ENCODE measurements at places on chromosomes 13 and 19. TPM values are rescaled to one million over a fixed set of nuclear protein-coding genes. Genes with fewer than 3 reads are reported as not detected.

KIR3DL2 gene
- 0.47 TPM for total RNA-seq

GRCh38 chr19:36207605-36208252 is 6.7 kb downstream of the ZNF565 start:
- DNase-seq = no peak

DNA sequence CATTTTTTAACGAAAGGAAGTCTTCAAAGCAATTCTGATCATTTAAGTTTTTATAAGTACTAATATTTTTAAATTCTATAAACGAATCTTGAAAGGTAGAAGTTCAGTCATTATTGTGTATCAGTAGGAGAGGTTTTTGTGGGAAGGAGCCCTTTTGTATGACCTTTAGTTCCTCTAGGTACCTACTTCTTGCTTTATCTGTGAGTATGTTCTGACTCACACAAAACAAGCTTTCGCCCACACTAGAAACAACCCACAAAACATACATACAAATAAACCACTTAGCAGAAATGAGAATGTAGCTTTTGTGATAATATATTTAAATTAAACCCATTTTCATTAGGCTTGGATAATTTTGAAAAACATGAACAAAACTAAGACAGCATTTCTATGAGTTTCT is 27.8 kb downstream of the ERCC5 start:
- no peak for DNase-seq

DNA sequence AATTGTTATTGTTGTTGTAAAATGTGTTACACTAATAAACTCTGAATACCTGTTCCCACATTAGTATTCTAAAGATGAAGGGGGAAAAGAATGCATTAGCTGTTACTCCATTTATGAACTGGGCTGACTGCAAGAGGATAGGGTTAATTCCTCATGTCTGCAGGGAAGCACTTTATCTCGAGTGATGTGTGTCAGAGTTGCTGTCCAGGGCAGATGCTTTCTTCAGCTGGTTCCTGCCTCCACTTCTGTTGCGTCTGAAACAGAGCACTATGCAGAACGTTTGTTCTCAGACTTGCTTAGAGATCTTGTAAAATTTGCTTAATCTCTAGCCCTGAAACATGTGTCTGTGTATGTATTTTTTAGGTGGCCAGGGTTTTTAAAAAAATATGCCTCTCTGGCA is 318.8 kb downstream of the SPRY2 start:
- no peak for DNase-seq

DNA sequence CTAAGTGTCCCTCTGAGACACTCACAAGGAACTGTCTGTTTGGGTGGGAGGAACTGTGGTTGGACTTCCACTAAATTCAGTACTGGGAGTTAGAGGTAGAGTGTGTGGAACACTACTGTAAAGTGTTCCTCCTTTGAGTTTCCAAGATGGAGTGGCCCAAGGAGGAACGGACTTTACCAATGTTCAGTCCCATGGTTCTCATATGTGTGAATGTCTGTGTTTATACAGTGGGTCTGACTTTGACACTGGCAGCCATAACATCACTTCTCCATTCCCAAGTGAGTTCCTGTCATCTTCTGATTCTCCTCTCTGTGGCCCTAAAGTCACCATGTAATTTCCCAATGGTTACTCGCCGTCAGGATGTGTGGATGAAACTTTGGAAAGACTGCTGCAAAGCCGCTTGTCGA is 136.8 kb upstream of the SERP2 start:
- DNase-seq = no peak

ZNF554 gene
- total RNA-seq = 10.5 TPM

EMP3 gene
- total RNA-seq = 293 TPM

NKPD1 gene
- total RNA-seq = 0.80 TPM

GRCh38 chr13:57632276-57633140 is 964 bp downstream of the PCDH17 start:
- no peak for DNase-seq

VAV1 gene
- 87.6 TPM for total RNA-seq

ELL gene
- total RNA-seq = 34.9 TPM

GRCh38 chr19:12833738-12834565 is 427 bp downstream of the RTBDN start:
- DNase-seq = no peak

ZSCAN18 gene
- total RNA-seq = 63.2 TPM

- no peak for DNase-seq
Measured at GRCh38 chr13:24649688-24650043, 30.5 kb upstream of the ATP12A start.

PTH2 gene
- not detected for total RNA-seq

DNA sequence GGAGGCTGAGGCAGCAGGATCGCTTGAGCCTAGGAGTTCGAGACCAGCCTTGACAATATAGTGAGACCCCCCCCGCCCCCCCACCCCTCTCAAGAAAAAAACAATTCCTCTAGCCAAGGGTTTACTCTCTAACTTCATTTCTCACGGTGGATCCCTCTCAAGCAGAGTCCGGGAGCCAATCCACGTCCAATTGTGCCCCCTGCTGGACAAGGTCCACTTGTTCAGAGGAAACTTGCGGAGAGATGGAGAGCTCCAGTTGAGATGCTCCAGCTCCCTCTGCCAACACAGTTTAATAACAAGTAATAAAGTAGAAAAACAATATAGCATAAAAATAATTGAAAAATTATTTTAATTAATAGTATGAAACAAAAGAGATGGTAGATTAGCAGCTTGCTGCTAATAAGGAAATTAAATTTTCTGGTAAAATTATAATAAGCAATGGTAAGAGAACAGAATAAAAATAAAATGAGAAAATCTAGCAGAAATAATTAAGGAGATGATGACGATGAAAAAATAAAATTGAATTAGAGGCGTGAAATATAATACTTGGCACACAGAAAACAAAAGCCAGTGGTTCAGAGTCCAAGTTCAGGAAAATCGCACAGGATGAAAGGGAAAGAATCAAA is 14.5 kb upstream of the SIGLEC14 start:
- DNase-seq = peak; percentile 30

DNA sequence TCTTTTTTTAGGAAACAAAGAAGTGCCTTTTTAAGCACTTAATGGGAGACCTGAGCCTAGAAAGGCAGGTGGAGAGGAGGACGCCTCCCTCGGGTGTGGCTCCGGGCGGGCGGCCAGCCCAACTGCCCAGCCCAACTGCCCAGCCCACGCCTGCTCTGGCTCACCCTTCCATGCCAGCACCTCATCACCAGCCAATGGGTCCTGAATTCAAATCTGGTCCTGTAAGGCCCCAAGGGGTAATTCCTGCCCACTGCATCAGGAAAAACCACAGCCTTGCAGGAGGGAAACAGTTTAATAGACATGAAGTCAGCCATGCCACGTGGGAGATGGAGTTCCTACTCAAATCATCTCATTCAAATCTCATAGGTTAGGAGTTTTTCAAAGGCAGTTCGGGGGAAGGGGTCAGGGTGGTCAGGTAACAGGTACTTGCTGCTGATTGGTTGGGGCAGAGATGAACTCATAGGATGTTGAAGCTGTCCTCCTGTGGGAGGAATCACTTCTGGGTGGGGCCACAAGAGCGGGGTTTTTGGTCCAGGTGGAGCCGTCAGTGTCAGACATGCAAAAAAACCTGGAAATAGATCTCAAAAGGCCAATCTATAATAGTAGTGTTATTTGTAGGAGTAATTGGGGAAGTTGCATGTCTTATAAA is 64.9 kb downstream of the HSPH1 start:
- no peak for DNase-seq

DNA sequence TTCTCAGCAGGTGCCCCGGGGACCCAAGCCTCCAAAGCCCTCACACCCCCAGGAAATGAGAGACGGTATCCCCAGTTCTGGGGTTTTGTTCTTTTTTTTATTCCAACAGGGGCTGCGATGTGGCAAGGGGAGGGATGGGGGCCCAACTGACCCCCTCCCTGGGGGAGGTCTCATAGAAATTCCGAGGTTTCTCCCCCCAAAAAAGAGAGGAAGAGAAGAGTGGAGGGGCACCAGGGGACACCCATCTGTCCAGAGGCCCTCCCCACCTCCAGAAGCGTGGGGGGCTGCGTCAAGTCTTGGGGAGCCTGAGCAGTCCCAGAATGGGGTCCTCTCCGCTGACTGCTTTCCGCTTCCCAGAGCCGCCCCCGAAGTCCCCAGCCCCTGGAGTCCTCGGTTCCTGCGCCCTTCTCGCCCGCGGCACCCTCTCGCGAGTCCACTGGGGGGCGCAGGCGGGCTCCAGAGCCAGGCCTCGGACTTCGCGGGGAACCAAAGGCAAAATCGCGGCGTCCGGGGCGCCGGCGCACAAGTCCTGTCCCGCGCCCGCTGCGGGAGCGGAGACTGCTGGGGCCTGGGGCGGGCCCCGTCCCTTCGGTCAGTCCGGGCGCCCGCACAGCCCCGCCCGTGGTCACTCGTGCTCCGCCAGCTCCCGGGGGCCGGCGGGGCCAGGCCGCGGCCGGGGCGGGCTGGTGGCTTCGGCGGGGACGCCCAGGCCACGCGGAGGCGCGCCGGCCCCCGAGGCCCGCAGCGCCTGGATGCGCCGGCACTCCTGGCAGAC is 4.4 kb upstream of the ATP1A3 start:
- no peak for DNase-seq

- no peak for DNase-seq
Measured at GRCh38 chr19:12295191-12295590, 508 bp upstream of the ZNF44 start.

DNA sequence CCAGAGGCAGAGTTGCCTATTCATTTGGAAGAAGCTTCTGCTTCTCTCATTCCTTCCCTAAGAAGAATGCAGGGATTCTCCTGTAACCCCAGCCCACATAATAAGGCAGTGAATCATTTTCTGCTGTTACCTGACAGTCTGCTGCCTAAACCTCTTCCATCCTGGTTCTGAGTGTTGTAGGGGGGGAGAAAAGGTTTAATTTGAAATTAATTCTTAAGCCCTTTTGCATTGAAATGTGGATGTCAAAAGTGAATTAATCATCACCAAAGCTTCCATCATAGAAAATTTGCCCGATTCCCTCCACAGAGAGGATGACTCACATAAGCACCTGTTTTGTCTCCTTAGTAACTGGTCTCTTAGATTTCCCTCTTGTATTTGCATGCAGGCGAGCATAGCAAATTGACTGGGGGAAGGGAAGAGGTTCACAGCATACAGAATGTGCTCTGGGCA is 146.7 kb upstream of the FNDC3A start:
- DNase-seq = peak; percentile 5

DNA sequence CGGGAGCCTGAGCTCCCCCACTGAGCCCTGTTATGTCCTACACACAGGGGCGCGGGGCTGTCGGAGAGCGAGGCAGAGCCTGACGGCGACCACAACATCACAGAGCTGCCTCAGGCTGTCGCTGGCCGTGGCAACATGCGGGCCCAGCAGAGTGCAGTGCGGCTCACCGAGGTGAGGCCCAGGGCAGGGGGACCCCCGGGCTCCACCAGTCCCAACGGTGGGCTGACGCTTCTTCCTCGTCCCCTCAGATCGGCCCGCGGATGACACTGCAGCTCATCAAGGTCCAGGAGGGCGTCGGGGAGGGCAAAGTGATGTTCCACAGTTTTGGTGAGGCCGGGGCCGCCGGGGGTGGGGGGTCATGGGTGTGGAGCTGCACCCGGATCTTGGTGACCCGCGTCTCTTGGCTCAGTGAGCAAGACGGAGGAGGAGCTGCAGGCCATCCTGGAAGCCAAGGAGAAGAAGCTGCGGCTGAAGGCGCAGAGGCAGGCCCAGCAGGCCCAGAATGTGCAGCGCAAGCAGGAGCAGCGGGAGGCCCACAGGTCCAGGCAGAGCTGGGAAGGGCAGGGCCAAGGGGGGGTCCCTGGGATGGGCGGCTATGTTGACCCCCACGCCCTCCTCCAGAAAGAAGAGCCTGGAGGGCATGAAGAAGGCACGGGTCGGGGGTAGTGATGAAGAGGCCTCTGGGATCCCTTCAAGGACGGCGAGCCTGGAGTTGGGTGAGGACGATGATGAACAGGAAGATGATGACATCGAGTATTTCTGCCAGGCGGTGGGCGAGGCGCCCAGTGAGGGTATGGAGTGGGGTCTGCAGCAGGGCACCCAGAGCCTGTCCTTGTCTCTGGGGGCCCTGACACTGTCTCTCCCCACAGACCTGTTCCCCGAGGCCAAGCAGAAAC is 1.2 kb upstream of the P2RY11 start:
- DNase-seq = no peak

PTPRH gene
- not detected for total RNA-seq

SLC25A15 gene
- total RNA-seq = 8.5 TPM

ZNF613 gene
- total RNA-seq = 8.9 TPM

GRCh38 chr13:23372264-23372906 is 61.1 kb downstream of the SACS start:
- no peak for DNase-seq

DNA sequence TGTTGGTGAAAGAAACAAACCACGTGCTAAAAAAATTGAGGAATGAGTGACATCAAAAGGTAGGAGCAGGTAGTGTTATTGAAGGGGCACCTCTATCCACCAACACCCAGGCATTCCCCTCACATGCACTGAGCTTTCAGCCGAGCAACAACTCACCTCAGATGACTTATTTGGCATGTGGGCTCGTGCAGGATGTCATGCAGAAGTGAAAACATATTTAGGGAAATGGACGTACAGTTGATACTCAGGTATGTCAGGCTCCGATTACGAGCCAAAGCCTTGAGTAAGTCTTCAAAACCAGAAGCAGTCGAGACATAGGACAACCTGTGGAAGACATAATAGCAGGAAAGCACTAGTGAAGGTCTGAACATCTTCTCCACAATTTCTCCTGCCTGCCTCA is 30.4 kb downstream of the NLRP11 start:
- DNase-seq = no peak

GRCh38 chr19:50322931-50323781 is 6.0 kb downstream of the KCNC3 start:
- DNase-seq = no peak

GRCh38 chr13:79571147-79571546 is 90.2 kb downstream of the NDFIP2 start:
- no peak for DNase-seq

- no peak for DNase-seq
Measured at GRCh38 chr13:107548338-107548737, 667.0 kb downstream of the LIG4 start.

TNFSF13B gene
- total RNA-seq = 37.9 TPM

DNA sequence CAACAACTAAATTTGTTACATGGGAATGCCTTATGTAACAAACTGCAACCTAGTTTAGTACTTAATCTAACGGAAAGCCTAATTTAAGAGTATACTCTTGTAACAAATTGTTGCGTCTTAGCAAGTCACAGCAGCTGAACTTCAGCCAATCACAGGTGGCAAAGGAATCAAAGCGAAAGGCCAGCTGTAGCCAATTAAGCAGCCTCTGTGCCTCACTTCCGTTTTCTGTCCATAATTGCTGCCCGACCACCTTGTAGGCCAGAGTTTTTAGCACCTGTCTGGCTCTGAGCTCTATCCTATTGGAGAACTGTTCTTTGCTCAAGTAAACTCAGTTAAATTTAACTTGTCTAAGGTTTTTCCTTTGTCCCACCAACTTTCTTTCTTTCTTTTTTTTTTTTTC is 18.1 kb upstream of the HSPH1 start:
- DNase-seq = no peak

DNA sequence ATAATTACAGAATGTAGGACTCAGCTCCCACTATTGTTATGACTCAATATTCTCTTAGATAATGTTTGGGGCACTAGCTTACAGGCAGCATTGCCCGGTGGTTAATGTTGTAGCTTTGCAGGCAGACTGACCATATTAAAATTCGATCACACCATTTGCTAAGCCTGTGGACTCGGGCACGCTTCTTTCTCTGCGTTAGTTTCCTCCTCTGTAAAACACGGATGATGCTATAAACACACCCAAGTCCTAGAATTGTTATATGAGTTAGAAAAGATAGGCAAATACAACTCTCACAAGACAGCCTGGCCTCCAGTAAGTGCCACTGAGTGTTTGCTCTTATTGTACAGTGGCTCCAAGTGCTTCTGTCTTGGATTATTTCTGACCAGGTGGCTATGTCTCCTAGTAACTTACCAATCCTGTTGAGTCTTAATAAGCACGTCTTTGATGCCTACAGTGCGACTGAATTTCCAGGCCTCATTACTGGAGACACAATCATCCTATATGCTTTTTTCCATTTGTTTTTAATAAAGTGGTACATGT is 50.0 kb upstream of the ALOX5AP start:
- DNase-seq = no peak

TEX26 gene
- not detected for total RNA-seq
